ENCODE measurements at places on chromosomes 4 and X.
A peak's percentile ranks its signal among the peaks of the same experiment; 100 is the strongest.

GRCh38 chrX:119622356-119623232 is 16.4 kb upstream of the NKRF start:
- DNase-seq = no peak

- DNase-seq = no peak
These were observed 79.1 kb upstream of the SLC6A14 start for GRCh38 chrX:116357329-116357728.

DNA sequence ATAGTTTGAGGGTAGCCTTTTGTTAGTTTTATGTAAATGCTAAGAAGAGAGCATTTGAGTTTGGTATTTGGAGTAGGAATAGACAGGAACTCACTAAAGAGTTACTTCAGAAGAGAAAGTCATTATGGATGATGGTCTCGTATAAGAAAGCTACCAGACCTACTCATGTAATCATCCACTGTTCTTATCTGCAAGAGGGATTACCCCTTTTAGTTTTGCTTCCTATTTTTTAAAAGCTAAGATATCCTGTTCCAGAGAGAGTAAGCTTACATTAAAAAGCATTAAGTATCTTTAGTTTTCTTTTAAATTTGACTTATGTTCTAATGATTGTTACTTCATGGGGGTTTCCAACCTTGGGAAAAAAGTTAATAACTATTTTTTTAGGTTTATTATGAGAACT is 12.5 kb upstream of the ART3 start:
- DNase-seq = no peak

DNA sequence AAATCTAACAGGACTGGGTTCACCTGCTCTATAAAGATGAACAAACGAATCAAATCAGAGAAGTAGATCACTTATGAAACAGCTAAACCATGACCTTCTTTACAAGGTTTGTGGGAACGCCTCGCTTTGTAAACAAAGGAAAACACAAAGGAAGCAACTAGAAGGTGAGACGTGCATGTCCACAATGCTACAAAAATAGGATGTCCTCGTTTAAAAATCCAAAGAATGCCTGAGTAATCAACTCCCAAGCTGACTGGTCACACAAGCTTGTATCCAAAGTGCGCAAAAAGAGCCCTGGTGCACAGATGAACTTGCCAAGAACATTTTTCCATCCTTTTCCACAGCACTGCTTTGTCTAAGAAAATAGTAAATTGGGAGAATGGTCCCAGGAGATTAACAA is 6.3 kb upstream of the SH3KBP1 start:
- DNase-seq = no peak

GRCh38 chr4:182507805-182508204 is 264.6 kb downstream of the TENM3 start:
- no peak for DNase-seq

DNA sequence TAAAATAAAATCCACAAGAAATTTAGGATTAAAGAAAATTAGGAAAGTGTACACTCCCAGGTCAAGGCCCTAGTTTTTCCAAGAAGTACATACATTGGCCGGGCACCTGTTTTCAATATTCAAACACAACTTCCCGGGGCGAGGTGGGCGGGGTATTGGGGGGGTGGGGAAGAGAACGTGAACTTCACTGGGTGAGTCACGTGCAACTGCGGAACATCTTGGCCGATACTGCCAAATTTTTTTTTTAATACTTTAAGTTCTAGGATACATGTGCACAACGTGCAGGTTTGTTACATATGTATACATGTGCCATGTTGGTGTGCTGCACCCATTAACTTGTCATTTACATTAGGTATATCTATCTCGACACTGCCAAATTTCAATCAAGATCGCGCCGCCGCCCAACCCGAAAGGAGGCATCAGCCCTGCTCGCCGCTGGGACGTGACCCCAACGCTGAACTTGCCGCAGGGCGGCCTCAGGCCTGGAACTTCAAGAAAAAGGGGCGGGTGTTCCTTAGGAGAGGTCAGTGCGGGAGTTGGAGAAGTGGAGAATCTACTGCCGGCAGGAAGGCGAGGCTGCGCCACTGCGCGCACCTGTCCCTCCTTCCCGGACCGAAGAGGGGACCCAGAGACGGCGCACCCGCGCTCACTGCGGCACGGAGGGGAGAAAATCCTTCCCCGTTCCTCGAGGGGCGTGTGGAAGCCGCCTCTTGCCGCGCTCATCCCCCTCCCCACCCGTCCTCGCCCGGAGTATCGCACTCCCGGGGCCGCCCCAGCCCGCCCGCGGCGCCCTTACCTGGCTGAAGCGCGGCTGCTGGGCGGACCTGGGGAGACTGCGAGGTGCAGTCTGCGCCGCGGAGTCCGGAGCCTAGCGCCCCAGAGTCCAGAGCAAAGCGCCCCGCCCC is at the start of gene TEC:
TEC (minus strand) TSS at position 883 of the 905 bp plus-strand sequence. CDS start 41,224 bp downstream, outside the sequence.
- DNase-seq = peak; percentile 5

- no peak for DNase-seq
These were observed 1049.9 kb upstream of the TENM3 start for GRCh38 chr4:181193131-181193930.
